T-helper 2 cell (primary cell): ENCODE measurements at places on chromosomes 4 and X.

DNA sequence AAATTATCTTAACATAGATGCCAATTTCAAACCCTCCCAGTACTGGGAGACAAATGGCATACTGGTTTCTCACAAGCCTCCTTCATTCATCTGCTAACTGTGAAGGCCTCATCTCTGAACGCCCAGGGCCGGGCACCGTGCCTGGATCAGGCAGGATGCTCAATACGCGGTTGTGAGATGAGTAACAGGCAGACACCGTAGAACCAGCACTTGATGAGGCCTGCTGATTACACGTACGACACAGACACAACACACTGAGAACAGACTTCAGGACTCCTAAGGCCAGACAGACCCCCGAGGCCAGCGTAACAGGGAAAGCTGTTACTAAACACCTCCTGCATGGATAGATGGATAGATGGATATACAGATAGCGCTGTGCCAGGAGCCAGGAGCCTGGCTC is 154.6 kb downstream of the AFAP1 start:
- peak; percentile 87 for DNase-seq

- peak; percentile 45 for DNase-seq
These were observed 27.3 kb upstream of the JADE1 start for GRCh38 chr4:128782076-128782715.

DNA sequence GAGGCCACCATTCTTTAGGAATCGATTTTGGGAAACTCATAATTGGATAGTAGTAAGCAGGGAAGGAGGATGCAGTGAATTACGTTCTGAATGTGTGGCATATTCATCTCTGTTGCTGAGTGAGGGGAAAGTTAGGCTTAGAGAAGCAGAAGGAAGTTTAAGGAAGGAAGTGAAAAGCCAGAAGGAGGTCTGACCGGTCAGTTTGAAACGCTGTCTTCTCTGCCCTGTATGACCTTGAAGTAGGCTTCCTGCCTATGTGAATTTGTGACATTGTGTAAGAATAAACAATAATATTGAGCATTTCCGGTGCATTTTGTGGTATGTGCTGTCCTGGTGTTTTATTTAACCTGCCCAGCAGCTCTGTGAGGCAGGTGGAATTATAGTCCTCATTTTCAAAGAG is 67.3 kb downstream of the PDLIM5 start:
- DNase-seq, result no peak

GRCh38 chr4:40992472-40993295 is 221.7 kb downstream of the APBB2 start:
- DNase-seq, result peak; percentile 27

DNA sequence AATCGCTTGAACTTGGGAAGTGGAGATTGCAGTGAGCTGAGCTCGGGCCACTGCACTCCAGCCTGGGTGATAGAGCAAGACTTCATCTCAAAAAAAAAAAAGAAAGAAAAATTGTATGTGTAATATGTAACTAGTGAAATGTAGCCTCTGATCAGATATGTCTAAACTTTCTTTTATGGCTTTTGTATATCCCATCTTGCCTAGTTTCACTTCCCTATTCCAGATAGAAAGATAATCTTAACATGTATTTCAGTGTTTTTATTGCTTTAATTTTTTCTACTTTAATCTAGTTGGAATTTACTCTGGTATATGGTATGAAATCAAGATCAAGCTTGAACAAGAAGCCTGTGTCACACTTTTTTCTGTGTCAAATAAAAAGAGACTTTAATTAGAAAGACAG is 1.9 kb upstream of the ZNF41 start:
- no peak for DNase-seq

- DNase-seq, result peak; percentile 30
These were observed 944 bp downstream of the SNX25 start for GRCh38 chr4:185210102-185210981.

DNA sequence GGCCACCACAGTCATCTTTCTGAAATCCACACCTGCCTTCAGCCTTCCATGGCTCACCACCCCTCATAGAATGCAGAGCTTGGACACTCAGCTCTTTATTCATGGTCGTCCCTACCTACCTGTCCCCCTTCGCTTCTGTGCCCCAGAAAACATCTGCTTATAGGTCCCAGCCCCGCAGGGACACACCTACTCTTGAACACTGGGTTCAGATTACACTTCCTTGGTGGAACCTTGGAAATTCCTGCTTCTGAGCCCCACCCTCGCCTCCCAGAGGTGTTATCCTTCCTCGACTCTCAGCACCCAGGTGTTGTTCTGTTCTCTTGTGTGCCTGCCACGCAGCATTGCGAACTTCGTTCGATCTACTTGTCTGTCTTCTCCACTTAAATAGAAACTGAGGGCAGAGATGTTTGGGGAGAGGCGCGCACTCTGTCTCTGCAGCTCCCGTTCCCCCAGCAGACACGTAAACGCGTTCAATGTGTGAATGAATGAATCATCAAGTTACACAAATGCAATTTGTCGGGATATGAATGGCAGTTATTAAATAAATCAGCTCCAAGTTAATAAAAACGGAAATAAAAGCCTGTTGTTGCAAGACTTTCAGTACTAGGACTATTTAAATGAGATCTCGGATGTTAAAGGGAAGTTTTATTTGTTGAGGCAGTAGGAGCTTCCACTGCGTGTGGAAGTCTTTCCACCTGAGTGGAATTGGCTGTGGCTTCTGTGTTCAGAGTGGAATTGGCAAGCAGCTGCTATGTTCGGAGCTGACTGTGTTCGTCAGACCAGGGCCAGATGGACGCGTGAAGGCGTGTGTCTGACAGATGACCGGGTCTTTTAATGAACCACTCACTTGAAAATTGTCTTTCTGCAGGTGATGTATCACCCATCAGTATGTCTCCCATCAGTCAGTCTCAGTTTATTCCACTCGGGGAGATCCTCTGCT is 95.6 kb downstream of the STOX2 start:
- no peak for DNase-seq

DNA sequence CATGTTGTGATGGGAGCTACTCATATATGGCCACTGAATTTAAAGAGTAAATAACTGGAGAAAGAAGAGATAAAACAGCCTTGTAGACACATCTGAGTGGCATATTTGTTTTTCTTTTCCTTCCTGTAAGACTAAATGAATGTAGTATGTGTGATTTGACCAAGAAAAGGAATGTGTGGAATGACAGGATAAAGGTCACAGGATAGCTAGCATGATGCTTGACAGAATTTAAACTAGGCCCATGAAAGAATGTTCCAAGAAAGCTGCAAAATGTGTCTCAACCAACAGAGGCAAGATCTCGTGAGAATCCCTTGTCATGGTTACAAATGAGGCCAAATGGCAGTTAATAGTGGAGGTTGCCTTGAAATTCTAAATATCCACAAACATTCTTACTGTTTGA is 137.0 kb downstream of the KCNIP4 start:
- DNase-seq, result no peak

GRCh38 chr4:127080141-127080540 is 552.6 kb upstream of the INTU start:
- no peak for DNase-seq

- peak; percentile 31 for DNase-seq
These were observed 48.0 kb upstream of the TRIM2 start for GRCh38 chr4:153156263-153156662.

GRCh38 chr4:165879641-165880040 is 6.6 kb downstream of the TLL1 start:
- DNase-seq, result no peak

- no peak for DNase-seq
These were observed 9.6 kb upstream of the IL13RA1 start for GRCh38 chrX:118717678-118718391.

DNA sequence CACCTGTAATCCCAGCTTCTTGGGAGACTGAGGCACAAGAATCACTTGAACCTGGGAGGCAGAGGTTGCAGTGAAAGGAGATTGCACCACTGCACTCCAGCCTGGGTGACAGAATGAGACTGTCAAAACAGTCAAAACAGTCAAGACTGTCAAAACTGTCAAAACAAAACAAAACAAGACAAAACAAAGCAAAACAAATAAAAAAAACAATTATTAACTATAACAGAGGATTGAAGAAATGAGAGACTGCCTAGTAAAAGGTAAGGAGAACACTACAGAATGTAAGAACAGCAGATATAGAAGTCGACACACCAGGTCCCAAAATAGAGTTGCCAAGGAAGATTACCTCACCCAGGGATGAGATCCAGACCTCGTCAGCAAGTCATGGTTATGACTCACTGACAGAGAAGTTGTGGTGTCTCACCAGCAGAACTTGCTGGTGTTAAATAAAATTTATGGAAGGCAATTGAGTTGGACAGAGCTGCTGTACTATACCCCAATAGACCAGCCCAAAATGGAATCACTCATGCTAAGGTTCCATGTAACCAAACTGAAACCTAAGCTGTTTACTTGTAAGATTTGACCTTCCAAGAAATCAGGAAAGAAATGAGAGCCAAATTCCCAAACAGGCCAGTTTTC is 32.1 kb upstream of the GK start:
- DNase-seq, result no peak

- peak; percentile 4 for DNase-seq
These were observed 37.0 kb downstream of the HTRA3 start for GRCh38 chr4:8306511-8307021.

DNA sequence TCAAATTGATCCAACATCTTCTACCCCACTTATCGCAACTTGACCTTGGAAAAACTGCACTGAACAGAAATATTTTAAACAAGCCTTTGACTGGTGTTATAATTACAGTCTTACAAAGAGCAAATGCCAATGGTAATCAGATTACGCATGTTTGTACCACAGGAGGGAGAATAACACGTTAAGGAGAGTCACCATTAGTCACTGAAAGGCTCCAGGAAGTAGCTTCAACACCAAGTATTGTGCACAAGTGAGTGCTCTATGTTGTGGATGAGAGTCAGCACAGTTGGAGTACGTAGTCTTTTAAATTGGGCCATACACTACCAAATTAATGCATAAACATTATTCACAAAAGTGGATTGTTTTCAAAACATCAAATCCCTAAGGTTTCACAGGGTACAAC is 1081.5 kb upstream of the TENM3 start:
- no peak for DNase-seq

GRCh38 chrX:46582966-46583365 is 9.4 kb downstream of the CHST7 start:
- DNase-seq, result no peak

- DNase-seq, result no peak
These were observed 90.6 kb downstream of the DCAF8L2 start for GRCh38 chrX:27680726-27681125.

GRCh38 chr4:188682321-188682720 is 543.1 kb downstream of the TRIML1 start:
- no peak for DNase-seq

GRCh38 chrX:136662104-136662503 is 14.1 kb downstream of the CD40LG start:
- DNase-seq, result no peak

DNA sequence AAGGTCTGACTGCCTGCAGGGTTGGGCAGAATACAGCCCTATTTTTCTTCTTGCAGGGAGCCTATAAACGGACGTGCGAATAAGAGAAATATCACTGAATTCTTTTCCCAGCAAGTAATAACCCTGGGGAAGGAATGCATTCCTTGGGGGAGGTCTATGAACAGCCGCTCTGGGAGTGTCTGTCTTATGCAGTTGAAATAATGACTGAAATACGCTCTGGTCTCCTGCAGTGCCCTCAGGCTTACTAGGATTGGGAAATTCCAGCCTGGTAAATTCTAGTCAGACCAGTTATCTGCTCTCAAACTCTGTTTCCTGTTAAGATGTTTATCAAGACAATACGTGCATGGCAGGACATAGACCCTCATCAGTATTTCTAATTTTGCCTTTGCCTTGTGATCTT is 72.1 kb upstream of the FAM241A start:
- DNase-seq, result no peak

DNA sequence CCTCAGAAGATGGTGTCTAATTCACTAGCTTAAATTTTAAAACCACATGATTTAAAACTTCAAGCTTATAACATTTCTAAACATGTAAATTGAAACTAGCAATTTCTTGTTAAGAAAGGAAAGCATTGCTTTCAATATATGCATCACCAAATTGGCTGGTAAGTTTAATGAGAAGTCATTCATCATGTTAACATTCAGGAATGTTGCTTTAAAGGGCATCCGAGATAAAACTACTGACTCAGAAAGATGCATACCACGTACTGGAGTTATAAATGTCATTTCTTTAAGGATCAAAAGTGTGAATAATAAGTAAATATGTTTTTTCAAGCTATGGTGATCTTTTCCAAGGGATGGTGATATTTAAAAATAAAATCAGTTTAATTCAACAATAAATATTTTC is 83.3 kb upstream of the VCX2 start:
- DNase-seq, result no peak

DNA sequence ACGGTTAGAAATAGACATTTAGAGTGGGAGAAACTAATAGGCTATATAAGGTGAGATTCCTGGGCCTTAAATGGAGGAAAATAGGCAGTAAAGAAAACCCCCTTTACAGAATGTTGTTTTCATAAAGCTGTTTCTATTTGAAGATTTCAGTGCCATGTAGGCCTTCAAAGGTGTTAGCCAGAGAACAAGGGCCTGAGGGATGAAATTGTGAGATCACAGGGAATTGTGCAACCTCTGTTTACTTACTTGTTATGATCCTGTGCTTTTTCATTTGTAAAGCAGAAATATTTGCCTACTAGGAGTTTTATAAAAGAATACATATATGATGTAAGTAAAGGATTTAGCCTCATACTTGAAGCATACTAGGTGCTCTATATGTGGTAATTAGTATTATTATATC is 272.9 kb upstream of the ARX start:
- DNase-seq, result no peak

DNA sequence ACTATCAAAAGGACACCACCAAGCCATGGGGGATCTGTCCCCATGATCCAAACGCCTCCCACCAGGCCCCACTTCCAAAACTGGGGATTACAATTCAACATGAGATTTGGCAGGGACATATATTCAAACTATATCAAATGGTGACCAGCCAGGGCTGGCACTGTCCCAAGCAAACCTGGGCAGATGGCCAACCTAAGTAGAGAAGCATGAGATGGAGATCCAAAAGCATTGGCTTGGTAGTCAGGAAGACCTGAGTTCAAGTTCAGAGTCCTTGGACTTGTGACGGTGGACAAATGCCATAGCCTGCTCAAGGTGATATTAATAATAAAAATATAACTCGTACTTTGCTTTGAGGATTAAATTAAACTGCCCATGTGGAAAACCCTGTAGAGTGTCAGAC is 79.2 kb upstream of the HS3ST1 start:
- DNase-seq, result no peak

DNA sequence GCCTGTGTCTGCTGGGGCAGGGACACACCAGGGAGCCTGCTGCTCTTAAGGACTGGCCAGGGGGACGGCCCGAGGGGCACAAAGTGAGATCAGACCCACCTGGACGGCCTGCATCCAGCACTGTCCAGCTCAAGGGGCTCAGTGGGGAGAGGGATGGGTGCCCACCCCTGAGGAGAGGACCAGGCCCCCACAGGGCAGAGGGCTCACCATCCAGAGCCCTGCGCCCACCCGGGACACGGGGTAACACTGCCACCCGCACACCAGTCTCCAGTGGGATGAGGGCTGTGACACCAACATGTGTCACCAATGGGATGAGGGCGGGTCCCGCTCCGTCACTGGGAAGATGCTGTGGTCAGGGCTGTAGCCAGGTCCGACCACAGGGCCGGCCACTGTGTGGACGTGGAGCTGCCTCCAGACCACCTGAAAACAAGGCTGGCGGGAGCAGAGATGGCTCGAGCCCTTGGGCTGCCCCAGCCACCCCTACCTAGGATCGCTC is 13.2 kb downstream of the DGKQ start:
- DNase-seq, result no peak
